WTC11 (cell line): ENCODE measurements at places on chromosomes 4 and X.

- DNase-seq: no peak
Measured at GRCh38 chrX:40383969-40384368, 196.8 kb upstream of the ATP6AP2 start.

GRCh38 chr4:156169011-156169410 is 215.3 kb upstream of the CTSO start:
- peak; percentile 17 for DNase-seq

GRCh38 chr4:79958466-79959264 is 114.4 kb downstream of the ANTXR2 start:
- no peak for DNase-seq

DNA sequence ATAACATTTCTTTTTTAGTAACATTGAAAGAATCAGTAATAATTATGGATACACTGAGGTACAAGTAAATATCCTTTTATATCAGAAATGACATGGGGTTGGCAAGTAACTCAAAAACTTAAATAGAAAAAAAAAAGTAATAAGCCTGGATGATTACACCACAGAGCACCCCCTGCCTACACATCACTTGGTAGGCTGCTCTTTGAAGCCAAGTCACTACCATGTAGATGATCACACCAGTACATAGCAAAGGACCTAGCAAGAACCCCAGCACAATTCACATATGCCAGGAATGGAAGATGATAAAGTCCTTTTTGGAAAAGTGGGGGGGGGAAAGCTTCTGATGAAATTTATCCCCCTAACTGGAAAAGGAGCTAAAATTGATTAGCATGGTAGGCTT is 56.9 kb downstream of the METTL14 start:
- DNase-seq: no peak

DNA sequence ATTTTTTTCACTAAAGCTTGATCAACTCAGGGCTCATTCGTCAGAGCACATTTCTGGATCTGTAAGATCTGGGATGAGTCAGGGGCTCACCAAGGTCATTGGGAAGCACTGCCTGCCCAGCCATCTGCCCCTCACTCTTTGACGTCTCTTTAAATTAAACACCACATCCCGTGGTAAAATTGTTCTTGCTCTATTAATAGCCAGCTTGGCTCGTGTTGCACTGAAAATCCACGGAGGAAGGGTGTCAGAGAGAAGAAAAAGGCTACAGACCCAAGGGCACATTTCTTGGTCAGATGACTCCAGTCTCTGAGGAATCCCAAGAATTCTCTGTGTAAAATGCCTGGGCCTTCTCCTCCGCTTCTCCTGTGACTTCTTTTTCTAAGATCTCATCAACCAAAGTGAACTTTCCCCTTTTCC is 45.7 kb upstream of the GATB start:
- no peak for DNase-seq

- DNase-seq: no peak
Measured at GRCh38 chr4:15738877-15739276, 36.0 kb downstream of the BST1 start.

DNA sequence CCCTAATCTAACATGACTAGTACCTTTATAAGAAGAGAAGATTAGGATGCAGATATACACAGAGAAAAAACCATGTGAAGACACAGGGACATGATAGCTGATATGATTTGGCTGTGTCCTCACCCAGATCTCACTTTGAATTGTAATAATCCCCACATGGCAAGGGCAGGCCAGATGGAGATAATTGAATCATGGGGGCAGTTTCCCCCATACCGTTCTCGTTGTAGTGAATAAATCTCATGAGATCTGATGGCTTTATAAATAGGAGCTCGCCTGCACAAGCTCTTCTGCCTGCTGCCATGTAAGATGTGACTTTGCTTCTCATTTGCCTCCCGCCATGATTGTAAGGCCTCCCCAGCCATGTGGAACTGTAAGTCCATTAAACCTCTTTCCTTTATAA is 364.3 kb downstream of the FBXW7 start:
- no peak for DNase-seq
